ENCODE measurements at places on chromosomes 11 and 22.

GRCh38 chr11:33307984-33308383, 50.8 kb downstream of the HIPK3 start:
- DNase-seq = no peak

DNA sequence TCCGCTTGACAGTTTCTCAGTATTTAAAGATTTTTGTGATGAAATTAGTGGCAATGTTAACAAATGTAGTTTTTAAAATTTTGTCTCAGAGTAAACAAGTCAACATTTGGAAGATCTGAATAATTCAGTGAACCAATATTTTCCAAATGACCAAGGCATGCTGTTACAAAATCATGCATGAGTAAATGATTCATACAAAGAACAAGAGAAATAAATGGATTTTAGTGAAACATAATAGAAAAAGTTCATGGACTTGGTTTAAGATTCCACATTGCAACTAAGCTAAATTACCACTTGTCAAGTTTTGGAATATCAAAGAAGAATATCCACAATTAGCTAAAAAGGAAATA, 125.7 kb upstream of the SNX19 start:
- DNase-seq = no peak

DNA sequence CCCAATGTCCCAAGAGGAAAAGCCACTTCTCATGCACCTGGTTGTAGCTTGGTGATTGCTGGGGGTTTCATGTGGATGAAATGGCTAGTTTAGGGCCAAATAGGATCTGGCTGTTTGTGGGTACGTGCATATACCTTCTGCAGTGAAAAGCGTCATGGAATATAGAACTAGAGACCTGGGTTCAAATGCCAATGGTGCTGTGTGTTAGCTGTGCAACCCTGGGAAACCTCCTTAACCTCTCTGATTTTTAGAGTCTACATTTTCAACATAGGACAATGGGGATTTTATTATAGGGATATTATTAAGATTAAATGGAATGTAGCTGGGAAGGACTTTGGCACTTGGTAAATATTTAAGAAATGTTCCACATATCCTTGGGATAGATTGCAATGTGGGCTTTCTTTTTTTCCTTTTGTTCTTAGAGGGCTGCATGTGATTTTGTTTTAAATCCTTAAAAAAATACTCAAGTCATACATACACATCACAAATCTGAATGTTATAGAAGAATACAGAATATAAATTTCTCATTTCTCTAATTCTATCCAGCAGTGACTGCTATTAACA, 112.6 kb upstream of the E2F8 start:
- no peak for DNase-seq

DNA sequence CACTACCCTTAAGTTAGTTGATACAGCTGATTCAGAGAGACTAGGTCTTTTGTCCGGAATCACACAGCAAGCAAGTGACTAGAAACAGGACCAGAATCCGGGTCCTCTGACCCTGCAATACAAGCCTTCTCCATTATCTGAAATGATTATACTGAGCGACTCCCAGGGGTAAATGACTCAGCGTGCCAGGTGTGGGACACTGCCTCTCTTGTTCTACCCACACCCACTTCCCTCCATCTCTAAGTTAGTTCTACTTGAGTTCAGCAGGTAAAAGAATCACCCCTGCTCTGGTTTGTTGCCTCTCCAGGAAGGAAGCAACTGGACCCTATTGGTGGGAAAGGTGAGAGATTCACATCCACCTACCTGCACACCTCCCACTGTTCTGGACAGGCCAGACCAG, 156.9 kb downstream of the DBX1 start:
- no peak for DNase-seq

DNA sequence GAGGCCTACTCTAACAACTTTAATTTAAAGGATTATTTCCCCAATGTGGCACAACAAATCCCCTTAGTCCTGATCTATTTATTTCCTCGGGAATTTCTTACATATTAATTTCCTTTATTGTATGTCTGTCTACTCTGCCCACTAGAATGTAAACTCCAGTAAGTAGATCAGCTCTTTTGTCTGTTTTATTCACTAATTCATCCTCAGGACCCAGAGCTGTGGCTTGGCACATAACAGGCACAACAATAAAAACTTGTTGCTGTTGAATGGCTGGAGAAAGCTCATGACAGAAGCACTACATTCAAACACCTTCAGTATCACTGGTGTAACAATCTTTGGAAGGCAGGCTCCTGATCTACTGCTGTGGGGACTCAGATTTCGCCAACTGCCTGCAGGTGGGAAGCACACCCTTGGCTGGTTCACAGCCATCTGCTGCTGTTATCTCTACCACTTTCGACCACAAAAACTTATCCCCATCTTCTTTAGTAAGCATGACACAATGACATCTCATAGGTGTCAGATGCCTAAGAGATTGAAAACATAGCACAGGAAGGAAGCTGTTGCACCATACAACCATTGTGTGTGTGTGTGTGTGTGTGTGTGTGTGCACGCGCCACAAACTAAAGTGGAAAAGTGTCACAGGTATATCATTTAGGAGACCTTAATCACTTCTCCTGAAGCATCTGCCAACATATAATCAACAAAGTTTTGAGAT, 11.9 kb downstream of the HIRA start:
- peak; percentile 75 for DNase-seq

- DNase-seq = no peak
These were observed 20.9 kb upstream of the KIAA0930 start for GRCh38 chr22:45261407-45262088.

GRCh38 chr22:25663654-25664053, 78.3 kb upstream of the MYO18B start:
- no peak for DNase-seq

GRCh38 chr11:9616858-9617257, 43.4 kb downstream of the WEE1 start:
- DNase-seq = no peak

DNA sequence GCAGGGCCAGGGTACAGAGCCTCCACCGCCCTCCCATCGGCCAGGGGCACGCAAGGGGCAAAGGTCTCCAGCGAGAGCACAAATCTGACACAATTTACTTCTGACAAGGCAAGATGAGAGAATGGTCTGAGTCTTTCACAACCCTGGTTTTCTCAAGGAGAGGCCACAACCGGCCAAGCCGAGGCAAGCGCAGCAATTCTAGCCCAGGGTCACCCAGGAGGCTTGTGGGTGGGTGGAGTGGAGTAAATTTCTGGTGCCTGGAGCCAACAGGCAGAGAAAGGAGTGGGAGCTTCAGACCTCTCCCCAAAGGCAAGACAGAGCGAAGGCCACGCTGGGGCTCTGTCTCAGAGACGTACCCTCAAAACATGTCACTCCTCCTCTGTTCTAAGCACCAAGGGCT, 9.3 kb downstream of the LARGE2 start:
- peak; percentile 59 for DNase-seq

DNA sequence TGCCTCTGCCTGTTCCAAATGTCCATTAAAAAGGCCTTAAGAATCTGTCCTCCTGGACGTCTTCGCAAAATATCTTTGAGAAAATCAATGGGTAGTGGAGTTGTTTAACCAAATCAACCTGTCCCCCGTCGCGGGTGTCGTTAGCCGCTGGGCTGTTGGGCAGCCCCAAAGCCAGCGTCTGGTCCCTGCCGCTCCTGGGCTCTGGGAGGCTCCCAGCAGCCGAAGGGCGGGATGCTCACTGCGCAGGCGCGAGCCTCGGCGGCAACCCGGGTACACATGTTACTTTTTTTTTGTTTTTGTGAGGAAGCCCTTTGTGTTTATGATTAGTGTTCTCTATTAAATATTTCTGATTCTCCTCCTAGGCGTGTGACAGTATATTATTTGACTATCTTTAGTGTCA, 12.6 kb downstream of the MMP10 start:
- DNase-seq = no peak

GRCh38 chr11:93756748-93757147, 15.3 kb downstream of the C11orf54 start:
- peak; percentile 56 for DNase-seq

GRCh38 chr11:22192289-22192641, 620 bp upstream of the ANO5 start:
- no peak for DNase-seq

GRCh38 chr11:94144216-94144615, 15.6 kb downstream of the PANX1 start:
- DNase-seq = no peak

DNA sequence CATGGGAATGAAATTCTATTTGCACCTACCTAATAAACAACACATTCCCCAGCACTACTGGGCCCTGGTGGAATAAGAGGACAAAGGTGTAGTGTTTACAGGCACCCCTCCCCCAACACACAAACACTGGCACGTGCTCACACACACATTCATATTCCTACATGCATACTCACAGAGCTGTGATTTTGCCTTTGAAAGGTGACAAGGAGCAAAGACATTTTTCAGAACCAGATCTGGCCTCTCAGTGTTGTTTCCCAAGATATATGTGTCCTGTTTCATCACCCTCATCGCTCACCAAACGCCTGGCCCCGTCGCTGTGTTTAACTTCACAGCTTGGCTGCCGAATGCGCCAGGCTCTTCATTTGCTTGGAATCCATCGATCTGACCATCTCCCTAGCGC, 292.6 kb downstream of the NTM start:
- DNase-seq = no peak

- DNase-seq = no peak
These were observed 173.9 kb downstream of the NAV2 start for GRCh38 chr11:19886498-19886897.

GRCh38 chr11:89163686-89164085, 14.0 kb upstream of the TYR start:
- no peak for DNase-seq

DNA sequence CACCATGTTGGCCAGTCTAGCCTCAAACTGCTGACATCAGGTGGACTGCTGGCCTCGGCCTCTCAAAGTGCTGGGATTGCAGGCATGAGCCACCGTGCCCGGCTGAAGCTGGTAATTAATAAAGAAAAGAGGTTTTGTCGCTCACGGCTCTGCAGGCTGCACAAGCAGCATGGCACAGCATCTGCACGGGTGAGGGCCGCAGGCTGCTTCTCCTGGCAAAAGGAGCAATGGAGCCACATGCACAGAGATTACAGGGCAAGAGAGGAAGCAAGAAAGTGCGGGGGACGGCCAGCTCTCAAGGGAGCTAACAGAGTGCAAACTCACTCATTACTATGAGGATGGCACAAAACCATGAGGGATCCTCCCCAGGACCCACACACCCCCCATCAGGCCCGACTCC, 4.7 kb upstream of the PARVB start:
- DNase-seq = no peak

- DNase-seq = peak; percentile 56
These were observed 576 bp downstream of the TMEM258 start for GRCh38 chr11:61791737-61792309.

DNA sequence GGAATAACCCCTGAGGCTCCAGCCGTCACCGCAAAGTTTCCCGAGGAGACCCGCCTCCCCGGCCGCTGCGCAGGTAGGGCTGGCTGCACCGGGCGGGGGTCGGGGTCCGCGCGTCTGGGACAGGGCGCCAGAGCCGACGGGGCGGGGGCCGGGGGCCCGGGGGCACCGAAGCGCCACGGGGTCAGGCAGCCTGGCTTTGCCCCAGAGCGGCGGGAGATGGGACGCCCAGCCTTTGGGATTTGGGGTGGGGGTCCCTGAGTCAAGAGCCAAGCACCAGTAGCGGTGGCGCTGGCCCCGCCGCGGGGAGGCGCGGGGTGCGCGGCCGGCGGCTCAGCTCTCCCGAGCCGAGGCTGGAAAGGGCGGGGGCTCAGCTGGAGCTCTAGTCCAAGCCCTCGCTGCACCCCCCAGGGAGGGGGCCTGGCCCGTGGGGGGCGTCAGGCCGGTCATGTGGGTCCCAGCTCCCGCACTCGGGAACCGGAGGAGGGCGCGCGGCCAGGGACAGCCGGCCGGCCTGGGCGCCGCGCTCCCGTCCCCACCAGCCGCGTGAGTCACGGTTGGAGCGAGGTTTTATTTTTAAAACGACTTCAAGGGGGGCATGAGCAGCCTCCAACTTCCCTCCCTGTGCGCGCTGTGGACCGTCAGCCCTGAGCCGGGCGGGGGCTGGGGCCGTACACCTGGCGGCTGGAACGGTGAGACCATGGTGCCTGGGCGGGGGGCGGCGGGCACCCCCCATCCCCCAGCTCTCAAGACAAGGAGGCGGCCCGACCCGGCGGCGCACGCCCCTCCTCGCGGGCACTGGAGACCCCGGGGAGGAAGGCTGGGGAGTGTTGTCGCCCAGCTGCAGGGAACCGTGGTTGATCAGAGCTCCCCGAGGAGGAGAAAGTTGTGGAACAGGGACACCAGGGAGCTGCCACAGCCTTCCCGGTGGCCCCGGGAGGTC, 626 bp downstream of the FLRT1 start:
- peak; percentile 24 for DNase-seq

DNA sequence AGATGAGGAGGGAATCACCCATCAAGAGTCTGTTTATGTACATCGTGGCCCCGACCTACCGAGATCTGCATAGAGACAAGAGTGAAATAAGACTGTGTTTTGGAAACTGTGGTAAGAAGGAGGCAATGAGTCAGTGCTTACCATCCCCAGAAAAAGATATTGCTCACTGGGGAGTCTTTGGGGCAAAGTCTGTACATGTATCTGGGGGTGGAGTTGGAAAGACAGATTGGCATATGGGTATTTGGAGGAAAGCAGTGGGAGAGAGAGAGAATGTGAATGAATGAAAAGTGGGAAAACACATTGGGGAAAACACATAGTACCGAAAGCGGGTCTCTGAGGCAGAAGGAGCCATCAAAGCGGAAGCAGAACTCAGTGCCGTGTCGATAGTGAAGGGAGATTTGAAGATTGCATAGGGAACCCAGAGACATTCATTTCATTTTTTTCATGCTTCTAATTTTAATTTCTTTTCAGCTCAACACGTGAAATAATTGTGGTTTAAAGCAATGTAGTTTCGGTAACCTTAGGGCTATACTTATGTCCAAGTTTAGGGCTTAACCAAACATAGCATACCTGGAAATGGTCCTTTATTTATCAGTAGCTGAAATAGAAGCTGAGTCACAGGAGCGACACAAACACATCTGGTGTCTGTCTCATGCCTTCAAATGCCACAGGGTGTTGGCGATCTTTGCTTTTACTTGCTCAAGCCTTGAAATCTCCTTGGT, 98.6 kb upstream of the CD44 start:
- DNase-seq = peak; percentile 92

DNA sequence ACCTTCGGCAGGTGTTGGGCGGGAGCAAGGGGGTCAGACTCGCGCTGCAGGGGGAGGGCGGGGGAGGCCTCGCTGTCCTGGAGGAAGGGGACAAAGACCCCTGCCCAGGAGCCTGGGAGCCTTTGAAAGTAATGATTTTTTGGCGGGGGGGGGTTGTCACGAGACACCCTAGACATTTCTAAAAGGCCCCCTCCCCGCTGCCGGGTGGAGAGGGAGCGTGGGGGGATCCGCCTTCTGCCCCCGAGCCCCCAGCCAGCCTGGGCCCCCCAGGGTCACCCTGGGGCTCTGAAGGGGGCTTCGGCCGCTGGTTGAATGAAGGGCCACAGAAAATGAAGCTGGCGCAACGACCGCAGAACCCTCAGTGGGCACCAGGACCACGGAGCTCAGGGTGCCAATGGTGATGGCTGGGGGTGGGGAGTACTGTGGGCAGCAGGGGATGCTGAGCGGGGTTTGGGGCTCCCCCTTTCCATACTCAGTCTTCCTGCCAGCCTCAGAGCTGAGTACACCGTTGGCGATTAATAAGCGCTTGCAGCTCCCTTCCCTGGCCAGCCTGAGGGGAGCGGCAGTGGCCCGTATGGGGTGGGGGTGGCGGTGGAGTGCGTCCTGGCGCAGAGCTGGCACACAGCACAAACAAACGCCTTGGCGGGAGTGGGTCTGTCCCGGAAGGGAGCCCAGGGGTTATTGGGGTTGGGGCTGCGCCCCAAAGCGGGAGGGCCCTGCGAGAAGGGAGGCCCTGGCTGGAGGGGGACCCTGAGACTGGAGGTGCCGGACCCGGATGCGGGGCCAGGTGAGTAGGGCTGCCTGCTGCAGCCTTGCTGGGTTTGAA, 1.2 kb upstream of the DUSP8 start:
- DNase-seq = no peak

- no peak for DNase-seq
These were observed 14.1 kb downstream of the MICAL3 start for GRCh38 chr22:18010266-18010665.

All from MV-4-11 (cell line).